CD4-positive, alpha-beta T cell treated with Interleukin-10 for 1 hour (primary cell): ENCODE measurements at places on chromosomes 7 and 10.
A peak's percentile ranks its signal among the peaks of the same experiment; 100 is the strongest.

GRCh38 chr10:107894516-107894915 lies 730.0 kb upstream of the SORCS1 start:
- no peak for DNase-seq

DNA sequence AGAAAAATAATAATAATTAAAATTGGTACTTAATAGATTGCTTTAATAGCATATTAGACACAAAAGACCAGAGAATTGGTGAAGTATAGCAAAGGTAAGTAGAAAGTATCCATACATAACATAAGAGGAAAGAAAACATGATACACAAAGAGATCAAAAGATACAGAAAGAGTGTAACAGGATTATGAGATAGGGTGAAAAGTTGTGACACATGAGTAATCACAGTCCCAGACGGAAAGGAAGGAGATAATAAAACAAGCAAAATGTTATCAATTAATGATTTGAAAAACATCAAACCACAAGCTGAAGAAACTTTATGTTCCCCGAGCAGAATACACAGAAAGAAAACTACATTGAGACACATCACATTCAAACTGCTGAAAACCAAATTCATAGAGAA lies 10.5 kb downstream of the TCAF1 start:
- no peak for DNase-seq

DNA sequence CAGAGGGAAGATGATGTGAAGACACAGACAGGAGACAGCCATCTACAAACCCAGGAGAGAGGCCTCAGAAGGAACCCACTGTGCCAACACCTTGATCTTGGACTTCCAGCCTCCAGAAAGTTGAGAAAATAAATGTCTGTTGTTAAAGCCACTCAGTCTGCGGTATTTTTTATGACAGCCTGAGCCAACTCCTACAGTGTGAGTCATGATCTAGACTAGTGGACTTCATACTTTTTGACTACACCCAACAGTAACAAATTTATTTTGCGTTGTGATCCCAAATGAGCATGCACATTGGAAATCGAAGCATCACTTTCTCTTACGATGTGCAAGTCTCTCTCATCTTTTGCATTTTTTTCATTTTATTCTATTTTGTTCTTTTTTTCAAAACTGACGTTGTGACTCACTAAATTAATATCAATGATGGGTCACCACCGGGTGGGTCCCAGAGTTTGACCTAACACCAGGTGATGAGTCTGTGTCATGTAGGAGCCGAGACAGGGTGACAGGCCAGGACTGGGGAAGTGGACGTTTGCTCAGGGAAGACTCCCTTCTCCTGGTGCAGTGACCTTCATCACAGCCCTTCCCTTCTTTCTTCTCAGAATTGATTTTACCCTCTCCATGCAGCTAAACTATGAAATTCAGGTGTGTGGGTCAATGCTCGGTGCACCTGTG lies 28.9 kb downstream of the PHYH start:
- no peak for DNase-seq

DNA sequence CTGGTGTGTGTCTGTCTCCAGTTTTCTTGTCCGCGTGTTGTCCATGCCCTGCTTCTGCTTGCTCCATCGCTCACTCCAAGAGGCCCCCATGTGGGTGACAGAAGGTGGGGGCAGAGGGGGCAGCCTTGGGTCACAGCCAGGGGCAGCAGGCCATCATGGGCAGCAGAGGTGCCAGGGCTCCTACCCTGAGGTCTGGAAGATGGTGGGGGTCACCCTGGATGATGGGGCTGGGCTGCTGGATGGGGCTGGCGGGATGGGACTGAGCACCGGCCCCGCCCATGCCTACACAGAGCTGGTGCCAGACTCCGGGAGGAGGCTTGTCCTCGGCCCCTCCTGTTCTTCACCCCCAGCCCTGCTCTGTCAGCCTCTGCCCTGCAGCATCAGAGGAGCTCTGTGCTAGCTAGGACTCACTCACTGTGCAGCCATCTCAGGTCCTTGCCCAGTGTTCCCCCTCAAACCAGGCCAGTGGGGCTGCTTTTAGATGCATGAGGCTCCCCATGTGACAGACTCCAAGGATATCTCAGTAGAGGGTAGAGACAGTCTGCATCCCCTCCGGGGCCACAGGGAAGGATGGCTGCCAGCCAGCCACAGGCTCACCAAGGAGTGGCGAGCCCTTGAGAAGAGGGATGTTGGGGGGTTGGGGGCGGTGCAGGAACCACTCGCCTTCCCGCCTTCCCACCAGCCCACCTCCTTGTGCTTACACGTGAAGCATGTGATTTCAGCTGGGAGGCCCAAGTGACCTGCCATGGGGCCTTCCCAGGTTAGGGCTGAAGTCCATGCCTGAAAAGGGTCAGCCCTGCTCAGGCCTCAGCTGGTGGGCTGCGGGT lies 35.5 kb upstream of the PPIF start:
- no peak for DNase-seq

GRCh38 chr7:82444220-82444909 lies 788 bp upstream of the CACNA2D1 start:
- DNase-seq = no peak

DNA sequence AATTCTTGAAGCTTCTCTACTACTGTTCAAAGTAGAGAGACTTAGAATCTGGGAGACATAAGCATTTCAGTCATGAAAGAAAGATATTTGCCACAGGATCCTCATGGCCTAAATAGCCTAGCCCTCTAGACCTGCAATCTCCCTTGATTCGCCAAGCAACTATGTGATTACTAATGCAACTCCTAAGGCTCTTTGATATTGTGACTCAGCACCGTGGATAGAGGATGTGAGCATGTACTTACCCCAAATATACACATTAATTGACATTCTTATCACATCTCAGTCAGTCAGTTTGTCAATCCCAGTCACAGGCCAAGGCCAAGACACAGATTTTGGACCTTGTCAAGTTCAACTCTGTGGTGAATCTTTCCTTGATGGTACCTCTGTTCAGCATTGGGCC lies 42.6 kb downstream of the GPR37 start:
- DNase-seq = no peak

GRCh38 chr10:103280506-103280905 lies 3.6 kb downstream of the INA start:
- no peak for DNase-seq

- peak; percentile 41 for DNase-seq
These were observed 3.8 kb downstream of the KMT2E start for GRCh38 chr7:105017657-105018365.
